ENCODE measurements at places on chromosomes 5 and 9.

- no peak for DNase-seq
Observed at GRCh38 chr5:9170026-9170425, 375.8 kb downstream of the SEMA5A start.

DNA sequence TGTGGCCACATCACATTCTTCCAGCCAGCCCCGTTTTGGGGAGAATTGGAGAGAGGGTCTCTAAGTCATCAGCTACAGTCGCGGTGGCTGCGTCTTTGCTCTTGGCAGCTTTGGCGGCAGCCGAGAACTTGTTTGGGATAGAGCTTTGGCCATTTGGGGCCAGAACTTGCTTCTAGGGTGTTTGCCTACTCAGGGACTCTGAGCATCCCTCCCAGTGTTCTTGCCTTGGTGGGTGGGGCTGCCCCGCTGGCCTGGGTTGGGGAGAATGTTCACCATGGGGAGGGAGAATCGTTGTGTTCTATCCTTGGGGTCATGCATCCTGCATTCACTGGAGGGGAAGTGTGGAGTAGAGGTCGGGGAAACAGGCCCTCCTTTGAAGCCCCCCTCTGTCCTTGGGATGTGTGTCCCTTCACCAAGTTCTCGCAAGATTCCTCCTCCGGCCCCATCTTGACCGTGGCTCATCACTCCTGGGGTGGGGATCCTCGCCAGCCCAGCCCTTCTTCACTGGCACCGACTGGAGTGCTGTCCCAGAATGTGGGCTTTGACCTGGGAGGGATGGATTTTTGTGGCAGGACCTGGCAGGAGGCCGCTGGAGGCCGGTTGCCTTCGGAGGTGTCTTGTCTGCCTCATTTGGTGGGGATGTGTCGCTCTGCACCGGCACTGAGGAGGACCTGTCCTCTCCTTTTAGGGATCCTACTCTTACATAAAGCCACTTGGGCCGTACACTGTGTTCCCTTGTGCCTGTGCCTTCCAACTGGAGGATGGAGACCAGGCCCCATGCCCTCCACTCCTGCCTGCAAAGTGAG lies 3.5 kb downstream of the PHF2 start:
- no peak for DNase-seq

GRCh38 chr9:109473329-109473728 lies 24.8 kb downstream of the PTPN3 start:
- no peak for DNase-seq

DNA sequence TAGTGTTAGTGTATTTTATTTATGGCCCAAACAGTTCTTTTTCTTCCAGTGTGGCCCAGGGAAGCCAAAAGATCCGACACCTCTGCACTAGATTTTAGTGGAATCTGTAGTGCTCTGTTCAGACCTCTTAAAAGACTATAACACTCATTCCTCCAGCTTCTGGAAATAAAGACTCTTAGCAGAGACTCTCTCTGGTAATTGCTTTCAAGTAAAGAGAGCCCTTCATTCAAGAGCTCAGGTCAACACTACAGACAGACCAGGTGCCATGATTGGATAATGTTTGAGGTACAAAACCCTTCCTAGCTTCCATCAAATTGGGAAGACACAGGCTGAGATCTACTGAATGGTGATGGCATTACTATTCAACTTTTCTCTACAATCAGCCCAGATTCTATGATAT lies 255.8 kb downstream of the PRDM9 start:
- DNase-seq = no peak

DNA sequence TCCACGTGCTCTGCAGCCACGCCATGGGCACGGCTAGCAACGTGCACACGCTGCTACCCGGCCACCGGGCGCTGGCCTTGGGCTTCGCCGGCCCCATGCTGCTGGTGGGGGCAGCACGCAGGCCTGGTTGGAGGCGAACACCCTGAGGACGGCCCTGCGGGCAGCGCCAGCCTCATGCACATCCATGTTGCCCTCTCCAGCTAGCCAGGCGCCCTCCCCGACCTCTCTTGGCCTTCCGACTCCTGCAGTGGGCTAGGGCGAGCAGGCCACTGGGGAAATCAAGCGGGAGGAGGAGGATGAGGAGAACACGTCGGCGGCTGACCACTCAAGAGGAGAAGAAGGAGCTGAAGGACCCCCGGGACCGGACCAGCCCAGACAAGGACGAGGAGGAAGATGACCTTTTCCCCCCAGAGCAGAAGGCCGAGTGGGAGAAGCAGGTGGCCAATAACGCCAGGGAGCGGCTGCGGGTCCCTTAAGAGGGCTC lies 73.3 kb downstream of the INSL6 start:
- DNase-seq = no peak
